ENCODE measurements at places on chromosomes 12 and 14.

DNA sequence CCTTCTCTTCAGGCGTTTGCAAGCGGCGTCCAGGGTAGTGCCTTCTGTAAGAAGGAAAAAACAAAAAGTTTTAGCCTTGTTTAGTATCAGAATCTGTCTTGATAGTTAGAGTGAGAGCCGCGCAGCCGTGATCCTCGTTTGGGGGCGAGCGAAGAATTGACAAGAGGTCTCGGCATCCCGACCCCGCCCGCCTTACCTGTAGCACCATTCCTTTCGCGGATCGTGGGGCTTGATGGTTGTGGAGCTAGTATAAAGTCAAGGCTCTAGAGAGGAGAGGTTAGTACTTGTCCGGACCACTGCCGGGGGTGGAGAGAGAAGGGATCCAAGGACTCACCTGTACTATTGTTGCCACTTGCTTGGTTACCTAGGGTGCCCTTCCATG, 494 bp downstream of the TMTC3 start:
- no peak for DNase-seq

- DNase-seq: peak; percentile 79
Measured at GRCh38 chr14:24965934-24966578, 83.9 kb downstream of the STXBP6 start.

DNA sequence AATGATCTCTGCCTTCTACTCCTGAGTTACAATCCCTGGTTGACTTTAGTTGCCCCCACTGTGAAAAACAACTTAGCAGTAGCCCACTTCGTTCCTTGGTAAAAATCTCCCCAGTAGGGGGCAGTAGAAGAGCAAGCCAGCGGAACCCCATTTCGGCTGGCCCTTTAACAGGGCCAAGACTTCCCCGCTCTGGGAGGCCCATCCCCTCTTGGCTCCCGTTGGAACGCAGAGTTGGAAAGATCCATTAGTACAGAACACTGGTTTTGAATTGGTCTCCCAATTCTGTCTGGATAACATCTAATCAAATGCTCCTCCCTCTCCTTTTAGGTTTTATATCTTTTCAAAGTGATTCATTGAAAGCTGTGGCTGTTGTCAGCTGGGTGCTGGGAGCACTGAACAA, 1133.3 kb downstream of the BCL11B start:
- peak; percentile 20 for DNase-seq

DNA sequence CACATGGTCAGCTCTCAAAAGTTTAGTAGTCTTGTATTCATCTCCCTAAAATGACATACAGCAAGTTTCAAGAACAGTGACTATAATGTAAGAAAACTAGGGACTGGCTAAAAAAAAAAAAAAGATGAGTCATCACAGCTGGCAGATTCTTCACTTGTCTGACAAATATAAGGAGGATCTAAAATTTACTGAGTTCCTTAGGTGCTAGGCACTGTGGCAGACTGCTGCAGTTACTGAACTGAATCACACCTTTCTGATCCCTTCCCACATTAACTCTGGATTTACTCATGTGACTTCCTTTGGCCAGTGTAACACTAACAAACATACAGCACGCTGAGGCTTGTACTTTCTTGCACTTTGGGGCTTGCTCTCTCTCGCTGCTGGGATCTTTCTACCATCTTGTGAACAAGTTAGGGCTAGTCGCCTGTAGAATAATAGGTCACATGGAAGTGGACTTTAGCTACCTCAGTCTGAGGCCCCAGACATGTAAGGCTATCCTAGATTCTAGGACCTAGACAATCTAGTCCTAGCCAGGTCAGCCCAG, 32.1 kb downstream of the BAZ1A start:
- DNase-seq: peak; percentile 88

DNA sequence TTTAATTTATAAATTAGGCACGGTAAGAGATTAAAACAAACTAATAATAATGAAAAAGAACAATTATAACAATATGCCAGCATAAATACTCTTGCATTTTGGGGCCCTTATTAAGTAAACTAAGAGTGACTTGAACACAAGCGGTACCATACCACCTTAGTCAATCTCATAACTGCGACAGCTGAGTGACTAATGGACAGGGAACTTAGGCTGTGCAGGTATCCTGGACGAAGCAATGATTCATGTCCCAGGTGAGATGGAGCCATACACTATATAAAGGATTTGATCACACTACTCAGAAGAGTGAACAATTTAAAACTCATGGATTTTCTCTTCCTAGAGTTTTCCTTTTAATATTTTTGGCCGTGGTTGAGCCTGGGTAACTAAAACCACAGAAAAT, 4.3 kb downstream of the KLRC4 start:
- DNase-seq: no peak

DNA sequence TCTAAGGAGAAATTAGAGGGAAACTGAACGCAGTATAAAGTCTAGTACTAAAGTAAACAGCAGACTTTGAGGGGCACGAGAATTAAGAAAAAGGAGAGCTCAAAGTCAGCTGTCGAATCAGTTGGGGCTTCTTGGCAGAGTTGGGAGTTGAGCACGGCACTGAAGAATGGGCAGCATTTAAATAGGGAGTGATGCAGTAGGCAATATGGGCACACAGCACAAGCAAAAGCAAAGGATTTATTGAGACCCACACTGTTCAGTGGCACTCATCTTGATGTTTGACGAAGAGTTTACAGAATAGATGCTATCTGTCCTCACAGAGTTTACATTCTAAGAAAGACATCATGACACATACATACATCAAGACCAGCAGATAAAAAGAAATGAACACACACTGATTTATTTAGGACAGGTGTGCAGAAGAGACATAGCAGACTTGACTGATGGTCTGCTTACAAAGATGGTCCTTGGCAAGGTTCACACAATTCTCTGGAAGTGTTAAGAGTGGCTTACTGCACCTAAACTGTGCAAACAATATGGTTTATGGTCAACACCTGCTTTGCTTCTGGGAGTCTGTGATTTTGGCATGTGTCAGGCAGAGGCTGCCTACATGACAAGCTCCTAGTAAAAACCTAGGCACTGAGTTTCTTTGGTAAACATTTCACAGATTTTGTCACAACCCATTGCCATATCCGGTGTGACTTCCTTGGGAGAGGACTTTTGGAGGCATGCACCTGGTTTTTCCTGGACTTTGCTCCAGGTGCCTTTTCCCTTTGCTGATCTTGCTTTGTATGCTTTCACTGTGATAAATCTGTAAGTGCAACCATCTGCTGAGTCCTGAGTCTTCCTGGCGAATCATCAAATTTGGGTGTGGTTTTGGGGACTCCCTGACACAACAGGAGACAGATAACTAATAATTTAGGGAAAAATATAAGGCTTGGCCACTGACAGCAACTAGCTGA, 26.3 kb downstream of the ALKBH1 start:
- DNase-seq: peak; percentile 7

GRCh38 chr14:56414236-56414635, 165.4 kb upstream of the TMEM260 start:
- no peak for DNase-seq

DNA sequence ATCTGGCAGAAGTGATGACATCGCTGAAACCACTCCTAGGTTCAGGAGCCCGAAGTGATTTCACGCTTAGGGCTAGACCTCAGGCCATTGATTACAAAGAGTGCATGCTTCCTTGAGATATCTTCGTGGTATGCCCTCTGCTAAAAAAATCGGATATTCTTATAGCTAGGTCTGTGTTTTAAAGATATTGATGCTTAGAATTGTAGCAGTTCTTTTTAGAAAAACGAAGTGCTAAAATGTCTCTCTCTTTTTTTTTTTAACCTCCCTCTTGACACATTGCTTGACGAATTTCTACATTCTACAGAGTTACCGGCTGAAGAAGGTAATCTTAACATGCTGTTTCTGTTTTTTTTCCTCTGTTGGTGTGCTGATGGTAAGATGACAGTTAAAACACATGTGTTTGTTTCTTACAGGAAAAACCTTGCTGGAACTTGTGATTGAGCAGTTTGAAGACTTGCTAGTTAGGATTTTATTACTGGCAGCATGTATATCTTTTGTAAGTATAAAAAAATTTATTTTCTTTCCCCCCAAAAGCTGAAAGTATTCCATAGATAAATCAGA, 1.3 kb downstream of the ATP2A2 start:
- peak; percentile 48 for DNase-seq

DNA sequence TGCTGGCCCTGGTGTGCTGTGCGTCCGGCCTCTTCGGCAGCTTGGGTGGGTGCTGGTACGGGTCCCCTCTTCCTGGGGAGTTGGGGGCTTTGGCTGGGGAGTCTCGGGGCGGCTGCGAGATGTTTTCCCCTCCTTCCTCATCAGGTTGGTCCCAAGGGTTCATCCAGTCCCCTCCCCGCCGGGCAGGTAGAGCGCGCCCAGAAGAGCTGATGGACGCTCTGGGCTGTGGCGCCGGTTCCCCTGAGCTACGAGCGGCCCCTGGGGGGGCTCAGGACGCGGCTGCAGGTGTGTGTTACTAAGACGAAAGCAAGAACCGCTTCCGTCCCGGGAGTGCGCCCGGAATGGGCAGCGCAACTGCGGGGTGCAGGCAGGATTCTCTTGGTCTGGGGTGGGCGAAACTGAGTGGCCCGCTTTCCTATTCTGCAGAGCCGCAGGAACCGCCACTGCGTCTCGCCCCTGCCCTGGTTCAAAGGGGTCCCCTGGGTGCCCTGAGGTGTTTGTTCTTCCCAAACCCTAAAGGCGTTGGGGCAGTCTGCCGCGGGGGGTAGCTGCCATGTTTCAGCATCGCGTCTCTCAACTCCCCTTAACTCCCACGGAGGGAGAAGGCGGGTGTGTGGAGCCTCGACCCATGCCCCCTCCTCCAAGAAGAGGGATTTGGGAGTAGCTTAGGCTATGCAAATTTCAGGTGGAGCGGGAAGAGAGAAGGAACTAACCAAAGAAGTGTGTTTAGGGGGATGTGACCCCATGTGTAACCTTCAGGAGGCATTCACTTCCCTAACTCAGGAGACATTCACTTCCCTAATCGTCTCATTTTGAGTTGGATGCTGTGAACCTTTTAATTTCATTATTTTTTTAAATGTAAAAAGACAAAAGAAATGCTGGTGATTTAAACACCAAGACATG, 1.2 kb downstream of the SLC24A4 start:
- no peak for DNase-seq

- peak; percentile 67 for DNase-seq
Measured at GRCh38 chr12:10214136-10214894, 1.6 kb downstream of the GABARAPL1 start.

DNA sequence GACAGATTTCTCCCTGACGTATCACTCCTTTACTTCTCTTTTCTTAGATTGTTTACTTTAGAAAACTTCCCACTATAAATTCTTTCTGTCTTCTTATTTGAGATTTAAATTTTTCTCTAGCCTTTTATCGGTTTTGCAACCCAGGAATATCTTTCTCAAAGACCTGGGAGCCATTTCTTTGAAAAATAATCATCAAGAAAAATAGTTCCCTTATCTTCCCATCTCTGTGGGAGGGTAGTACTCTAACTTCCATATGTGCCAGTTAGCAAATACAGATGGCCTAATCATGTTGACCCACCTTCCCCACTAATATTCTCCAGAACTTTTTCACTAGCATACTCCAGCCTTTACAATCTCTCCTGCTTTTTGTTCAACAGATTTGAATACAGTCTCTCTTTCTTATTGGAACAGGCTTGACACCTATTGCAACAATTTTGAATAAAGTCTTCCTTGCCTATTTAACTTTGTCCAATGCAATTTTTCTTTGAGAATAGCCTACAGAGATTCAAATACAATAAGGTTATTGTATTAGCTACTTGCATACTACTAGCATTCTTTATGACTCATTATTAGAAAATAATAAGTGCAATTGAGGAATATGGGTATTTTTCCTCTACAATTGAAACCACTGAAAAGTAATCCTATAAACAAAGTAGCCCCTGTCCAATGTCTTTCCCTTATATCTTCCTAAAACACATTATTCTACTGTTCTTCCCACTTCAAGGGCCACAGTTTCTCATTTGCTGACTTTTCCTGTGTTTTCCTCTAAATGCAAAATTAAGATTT, 27.4 kb upstream of the KLRB1 start:
- no peak for DNase-seq

GRCh38 chr12:101875162-101875561, 2.2 kb upstream of the DRAM1 start:
- DNase-seq: no peak

DNA sequence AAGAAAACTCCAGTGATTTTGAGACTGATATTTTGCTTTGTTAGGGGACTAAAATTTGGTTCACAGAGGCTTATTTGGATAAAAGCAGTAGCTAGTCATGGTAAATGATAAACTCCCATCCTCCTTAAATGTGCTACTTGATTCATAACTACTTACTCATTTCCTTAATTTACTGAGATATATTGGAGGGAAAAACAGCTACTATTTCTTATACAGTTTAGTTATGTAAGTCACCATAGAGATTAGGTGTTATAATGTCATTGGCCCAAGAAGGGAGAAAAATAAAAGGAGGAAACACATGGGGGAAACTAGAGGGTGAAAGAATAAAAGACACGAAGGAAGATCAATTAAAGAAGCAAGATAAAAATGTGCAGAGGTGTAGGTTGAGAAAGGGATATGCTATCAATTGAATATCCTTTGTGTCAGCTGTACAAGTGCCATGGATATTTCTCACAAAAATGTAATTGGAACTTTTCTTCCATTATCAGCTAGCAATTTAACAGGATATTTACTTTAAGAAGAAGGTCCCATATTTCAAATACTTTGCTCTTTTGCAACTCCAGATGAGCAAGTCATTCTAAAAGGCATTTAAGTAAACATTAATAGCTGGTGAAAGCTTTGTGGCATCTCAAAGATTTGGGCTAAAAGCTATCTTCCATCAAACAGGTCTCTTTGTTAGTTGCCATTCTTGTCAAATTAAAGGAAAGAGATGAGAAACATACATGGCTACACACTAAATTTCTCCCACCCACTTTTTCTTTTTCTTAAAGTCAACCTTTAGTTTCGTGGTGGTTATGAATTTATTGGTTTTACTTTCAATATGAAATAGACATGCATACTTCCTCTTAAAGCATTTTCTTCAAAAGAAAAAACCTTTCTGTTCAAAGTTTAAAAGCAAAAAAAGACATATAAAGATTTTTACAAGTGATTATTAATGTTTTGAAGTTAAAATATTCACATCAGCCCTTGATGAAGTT, 439.5 kb downstream of the CCER1 start:
- peak; percentile 26 for DNase-seq
